Bladder microvascular endothelial cell (primary cell): ENCODE measurements at places on chromosomes 12 and 14. TPM values are rescaled to one million over a fixed set of nuclear protein-coding genes. Genes with fewer than 3 reads are reported as not detected.

Gene MMP19
- 0.49 and 1.4 TPM in 2 replicates for total RNA-seq

Gene FITM1
- total RNA-seq = 0.13 TPM in 1 of 2 replicates, not detected in the other

Gene TXNDC16
- 2.8 and 3.5 TPM in 2 replicates for total RNA-seq

Gene OTX2
- not detected in 2 replicates for total RNA-seq

Gene CD4
- total RNA-seq = not detected in 2 replicates

Gene IL23A
- 0.19 TPM in 1 of 2 replicates, not detected in the other for total RNA-seq
